ENCODE measurements at places on chromosomes 2 and 18.

DNA sequence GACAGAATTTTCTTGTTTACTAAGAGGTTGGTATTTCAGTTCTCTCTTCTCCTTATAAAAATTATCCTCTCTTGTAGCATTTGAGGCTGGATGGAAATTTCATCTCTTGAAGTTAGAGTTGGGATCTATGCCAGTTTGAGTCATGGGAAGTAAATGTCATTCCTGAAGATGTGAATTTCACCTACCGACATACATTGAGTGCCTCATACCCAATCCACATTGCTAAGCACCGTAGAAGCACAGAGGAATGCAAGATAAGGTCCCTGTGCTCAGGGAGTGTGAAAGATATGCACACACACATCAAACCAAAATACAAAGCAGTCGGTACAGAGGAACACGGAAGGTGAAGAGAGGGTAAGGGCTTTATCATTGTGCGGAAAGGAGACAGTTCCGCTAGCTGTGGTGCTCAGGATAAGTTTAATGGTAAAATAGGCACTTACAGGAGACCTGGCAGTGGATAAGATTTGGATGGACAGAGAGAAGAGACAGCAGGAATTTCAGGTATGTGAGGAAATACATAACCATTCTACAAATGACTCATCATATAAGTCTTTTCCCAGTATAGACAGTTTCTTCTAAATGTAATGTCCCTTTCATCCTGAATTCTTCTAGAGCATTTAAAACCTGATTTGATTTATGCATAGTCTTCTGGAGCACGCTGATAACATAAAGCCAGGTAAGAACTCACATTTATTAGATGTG is 205.3 kb upstream of the ST6GAL2 start:
- no peak for DNase-seq

DNA sequence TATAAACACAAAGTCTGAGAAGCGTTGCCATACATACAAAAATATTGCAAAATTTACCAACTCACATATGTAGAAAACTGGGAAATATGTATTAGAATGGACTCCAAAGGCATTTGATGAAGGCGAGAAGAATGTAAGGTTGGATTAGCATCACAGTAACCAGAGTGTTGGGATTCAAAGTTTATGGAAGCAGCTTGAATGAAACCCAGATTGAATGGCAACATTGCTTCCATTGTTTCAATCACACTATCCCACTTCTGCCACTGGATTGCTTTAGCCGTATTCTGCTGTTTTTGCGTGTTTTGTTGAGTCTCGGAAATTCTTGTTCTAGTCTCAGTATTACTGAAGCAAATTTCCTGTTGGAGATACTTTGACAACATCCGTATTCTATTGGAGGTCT is 609.0 kb upstream of the LRATD1 start:
- no peak for DNase-seq

DNA sequence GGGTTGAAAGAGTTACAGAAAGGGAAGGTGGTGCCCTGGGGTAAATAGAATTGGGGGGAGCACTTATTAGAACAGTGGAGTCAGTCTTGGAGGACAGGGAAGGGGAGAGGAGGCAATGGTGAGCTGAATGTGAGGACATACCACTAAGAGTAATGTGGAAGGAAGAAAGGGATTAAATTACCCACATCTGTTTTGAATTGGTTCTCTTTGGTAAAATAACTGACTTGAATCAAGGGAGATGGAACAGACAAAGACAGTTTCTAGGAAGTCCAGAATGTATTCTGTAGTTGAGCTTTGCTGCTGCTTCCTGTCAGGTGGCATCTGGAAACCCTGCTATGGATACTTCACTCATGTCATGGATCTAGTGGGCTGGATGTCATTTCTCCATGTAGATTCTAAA is 6.7 kb downstream of the SETBP1 start:
- DNase-seq: no peak

DNA sequence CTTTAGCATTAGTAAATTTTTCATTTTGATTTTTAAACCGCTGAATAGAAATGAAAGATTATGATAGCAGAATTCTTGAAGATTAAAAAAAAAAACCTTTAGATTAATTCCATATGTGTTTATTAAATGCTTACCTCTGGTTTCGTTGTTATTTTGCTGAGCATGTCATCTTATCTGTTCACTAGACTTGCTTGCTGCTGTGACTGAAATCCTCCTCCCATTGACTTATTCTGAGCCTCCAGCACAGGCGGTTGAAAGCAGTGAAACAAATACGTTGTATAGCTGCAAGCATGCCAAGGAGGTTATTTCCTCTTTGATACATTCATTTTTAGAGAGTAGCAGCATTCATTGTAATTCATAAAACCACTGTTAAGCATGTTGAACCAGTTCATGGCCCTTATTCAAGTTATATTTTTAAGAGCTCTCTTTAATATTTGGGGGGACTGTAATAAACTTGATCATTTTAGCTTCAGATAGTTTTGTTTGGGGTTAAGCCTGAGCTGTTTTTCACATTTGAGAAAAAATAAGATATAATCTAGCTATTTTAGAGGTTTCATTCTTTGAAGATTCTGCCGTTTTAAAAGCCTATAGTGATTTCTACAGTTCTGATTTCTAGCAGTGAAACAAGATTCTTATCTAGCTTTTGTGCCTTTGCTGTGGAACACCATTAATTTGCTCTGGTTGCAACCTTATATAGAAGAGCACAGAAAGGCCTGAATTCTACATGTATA is at the start of gene HTR2B:
TSS of gene HTR2B (minus strand) at position 205 of the 731 bp plus-strand sequence. CDS start 1,278 bp downstream, outside the sequence.
- no peak for DNase-seq

- no peak for DNase-seq
Measured at GRCh38 chr2:168152902-168153530, 94.4 kb downstream of the STK39 start.

DNA sequence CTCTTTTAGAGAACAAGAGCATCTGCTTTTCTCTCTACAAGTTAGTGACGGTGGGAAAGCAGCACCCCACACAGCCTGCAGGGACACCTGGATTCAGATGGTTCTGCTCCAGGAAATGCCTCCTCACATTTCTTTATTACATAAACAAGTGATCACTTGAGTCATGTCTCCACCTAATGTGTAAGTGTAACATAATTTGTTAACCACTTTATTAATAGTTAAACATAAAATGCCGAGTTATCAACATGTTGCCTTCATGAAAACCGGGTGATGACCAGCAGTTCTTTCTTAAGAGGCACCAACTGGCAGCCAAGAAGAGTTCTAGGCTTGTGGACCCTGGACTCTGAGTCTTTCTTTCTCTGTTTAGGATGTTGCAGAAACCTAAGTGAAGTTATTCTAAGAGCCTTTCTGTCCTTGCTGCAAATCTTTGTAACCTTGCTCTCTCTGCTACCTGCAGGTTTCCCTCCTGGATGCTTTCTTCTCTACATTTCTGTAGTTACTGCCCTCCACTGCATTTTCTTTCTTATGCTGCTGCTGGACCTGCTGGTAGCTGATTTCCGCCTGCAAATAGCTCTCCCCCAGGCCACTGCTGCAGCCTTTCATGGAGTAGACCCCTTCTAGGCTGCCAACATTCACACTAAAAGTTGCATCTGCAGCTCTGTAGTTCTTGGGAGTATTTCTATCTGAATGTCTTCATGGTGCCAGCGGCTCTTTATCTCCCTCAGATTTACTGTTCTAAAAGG is 24.3 kb downstream of the UPP2 start:
- DNase-seq: no peak

GRCh38 chr18:63002803-63003445 is 287.6 kb downstream of the PHLPP1 start:
- no peak for DNase-seq

DNA sequence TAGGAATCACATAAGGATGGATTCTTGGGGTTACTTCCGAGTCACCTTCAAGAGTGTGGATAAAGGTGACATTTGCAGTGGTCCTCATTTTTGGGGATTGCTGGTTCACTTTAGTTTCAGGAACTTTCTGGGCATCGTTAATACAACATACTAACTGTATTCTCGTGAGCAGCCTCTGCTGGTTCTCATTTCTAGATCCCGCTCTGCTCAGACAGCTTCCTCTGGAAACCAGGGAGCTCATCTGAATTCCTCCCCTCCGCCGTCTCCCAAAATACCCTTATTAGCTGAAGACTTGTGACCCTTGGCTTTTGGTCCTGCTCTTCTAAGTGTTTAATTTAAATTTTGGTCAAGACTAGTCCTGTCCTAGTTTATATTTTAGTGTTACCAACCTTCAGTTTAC is 64.5 kb downstream of the ZNF532 start:
- no peak for DNase-seq

DNA sequence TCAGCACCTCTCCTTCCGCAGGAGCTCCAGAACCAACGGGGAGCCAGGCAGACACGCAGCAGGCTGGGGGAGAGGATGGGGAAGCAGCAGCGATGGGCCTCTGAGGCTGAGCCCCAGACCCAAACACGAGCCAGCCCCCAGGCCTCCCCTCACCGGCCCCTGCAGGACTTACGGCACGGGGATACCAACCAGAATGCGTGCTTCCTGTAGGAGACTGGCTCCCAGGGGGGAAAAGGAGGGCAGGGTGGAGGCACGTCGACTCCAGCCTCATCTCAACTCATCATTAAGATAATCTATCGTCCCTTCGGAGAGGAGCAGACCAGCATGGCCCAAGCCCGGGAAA is 495.1 kb upstream of the MYT1L start:
- no peak for DNase-seq

DNA sequence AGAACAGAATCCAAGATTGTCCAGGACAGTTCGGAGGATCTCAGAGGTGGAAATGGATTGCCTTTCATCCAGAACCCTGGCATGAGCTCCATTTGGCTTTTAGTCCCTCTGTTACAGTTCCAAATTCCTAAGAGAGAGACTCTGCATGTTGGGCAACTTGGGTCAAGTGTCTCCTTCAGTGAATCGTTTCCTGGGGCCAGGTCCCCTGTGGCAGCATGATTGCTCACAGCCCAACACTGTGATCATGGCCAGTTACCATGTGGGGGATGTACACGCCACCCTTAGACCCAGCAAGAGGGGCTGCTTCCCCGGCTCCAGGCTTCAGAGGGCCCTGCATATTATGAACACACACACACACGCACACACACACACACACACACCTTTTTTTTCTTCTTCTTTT is 118.6 kb upstream of the GLI2 start:
- no peak for DNase-seq

DNA sequence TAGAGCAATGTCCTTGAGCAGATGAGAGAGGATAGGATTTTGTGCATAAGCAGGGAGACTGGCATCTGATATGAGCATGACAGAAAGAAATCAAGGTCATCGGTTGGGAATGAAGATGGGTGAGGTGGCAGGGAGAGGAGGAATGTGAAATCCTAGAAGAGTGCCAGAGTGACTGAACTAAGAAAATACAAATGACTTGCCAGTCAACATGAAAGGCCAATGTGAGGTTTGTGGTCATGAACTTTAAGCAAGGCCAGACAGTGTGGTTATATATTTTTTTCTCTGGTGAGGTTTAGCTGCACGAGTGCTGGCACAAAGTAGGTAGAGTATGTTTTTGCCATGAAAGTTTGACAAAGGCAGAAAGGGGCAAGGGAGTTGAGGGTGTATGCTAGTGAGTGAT is 21.2 kb downstream of the QPCT start:
- DNase-seq: no peak

DNA sequence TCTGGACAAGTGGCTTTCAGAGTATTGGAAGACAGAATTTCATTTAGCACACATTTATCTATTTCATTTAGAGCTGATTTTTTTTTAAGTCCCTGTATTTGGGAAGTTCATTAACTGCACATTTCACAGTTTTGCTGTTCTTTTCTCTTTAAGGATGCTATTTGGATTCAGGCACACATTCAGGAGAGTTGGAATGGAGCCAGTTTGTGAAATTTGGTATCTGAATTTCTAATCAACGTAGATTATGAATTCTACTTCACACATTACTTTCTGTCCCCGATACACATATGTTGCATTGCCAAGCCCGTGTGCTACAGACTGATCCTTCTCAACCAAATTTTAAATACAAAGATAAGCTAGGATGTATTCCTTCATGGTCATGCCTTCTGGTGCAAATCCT is 503.9 kb downstream of the IRS1 start:
- DNase-seq: no peak

DNA sequence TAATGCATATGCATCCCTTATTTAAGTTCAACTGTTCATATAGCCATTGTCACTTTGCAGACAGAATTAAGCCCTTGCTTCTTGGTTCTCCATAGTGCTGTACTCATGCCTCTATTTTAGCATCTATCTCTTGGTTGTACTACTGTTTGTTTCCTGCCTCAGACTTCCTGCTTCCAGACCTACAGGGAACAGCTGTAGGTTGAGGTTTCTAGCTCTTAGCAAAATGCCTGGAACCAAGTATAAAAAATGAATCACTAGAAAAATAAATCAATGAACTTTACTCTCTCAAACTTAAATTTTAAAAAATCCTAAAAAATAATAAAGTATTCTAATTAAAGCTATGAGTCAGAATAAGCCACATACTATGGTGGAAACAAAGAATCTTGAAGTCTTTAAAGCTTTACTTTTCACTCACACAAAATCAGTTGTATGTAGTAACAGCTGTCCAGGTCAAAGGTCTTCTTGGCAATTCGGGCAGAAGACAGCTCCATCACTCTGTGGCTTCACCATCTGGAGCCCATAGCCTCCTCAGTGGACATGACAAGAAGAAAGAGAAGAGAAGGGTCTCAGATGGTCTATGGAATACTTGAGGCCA is 1228.1 kb upstream of the GYPC start:
- no peak for DNase-seq

GRCh38 chr18:41324020-41324791 is 630.8 kb upstream of the PIK3C3 start:
- no peak for DNase-seq

GRCh38 chr2:54385271-54385670 is 70.9 kb upstream of the SPTBN1 start:
- no peak for DNase-seq

DNA sequence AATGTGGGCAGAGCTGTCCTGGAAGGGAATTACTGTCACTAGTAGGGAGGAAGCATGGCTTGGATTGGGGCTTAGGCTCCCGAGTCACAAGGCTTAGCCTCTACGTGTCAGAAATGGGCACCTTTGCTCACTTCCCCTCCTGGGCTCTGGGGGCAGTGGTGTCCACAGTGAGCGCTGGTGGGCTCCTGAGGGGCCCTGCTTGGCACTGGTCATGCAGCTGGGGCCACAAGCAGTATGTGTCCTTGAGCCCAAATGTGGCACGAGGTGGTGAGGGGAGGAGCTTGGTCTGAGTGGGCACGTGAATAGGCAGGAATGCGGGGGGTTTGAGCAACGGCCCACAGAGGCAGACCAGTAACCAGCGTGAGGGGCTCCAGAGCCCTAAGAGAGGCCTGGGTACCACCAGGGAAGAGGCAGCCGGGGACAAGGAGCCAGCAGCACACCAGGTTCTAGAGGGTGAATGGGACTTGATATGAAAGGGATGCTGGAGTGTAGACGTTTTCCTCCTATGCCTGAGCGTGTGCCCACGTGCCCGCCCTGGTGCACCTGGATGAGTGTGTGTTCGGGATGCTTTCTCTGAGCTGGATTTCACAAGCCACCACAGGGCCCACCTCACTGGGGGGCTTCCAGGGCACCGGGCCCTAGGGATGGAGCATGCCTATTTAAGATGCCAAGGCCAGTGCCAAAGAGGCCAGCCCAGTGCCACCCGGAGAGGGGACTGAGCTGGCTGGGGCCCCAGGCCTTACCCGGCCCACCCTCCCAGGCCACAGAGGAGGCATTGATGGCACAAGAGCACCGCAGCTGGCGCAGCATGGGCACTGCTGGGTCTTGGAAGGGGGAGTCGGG is 22.8 kb upstream of the PTMA start:
- no peak for DNase-seq

GRCh38 chr2:12750166-12750905 is 33.6 kb downstream of the TRIB2 start:
- DNase-seq: no peak

Measured in activated CD4-positive, alpha-beta T cell treated with anti-CD3 and anti-CD28 coated beads for 24 hours (primary cell).